ENCODE measurements at places on chromosomes 1 and 21. TPM values are rescaled to one million over a fixed set of nuclear protein-coding genes. Genes with fewer than 3 reads are reported as not detected.

- no peak for DNase-seq
These were observed 119.1 kb upstream of the ADAR start for GRCh38 chr1:154726896-154727753.

GRCh38 chr1:217431395-217431794, 199.5 kb downstream of the GPATCH2 start:
- DNase-seq, result no peak

DNA sequence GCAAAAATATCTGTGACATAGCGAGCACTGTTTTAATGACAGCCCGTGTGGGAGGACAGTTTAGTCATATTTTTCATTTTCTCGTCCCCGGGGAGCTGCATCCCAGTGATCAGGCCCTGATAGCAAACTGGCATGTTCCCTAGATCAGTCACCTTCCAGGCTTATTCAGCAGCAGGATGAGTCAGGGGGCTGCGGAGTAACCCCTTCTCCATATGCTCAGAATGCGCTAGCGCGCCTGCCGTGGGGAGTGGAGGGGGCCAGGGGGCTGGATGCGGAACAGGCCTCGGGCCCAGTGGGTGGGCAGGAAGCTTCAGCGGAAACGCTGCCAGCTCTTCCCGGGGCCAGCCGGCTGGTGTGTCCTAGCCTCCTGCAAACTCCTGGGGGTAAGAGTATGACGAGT, 94.0 kb downstream of the KCND3 start:
- peak; percentile 27 for DNase-seq

Gene CLIC4
- 1,380 TPM for polyA plus RNA-seq

GRCh38 chr1:11279630-11280029, 6.6 kb downstream of the UBIAD1 start:
- no peak for DNase-seq

Gene SLAMF8
- not detected for polyA plus RNA-seq

GRCh38 chr1:178341261-178341956, 155.4 kb downstream of the CLEC20A start:
- peak; percentile 96 for DNase-seq

Gene HHIPL2
- 0.71 TPM for polyA plus RNA-seq

GRCh38 chr1:75727571-75727970, 3.1 kb downstream of the ACADM start:
- DNase-seq, result peak; percentile 32

DNA sequence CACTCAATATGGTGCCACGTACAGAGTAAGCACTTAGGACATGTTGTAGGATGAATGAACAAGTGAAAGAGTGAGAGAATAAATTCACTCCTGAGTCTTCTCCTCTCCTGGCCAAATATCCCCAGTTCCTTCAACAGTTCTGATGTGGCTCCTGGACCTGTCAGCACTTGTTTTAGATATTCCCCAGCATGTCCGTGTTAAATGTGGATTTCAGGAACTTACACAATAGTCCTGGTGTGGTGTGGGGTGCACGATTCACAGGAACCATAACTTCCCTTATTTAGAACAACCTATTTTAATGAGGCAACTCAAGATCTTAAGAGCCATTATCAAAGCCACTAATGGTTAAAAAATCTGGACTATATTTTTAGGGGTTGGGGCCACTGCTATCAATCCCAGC, 39.0 kb upstream of the MYSM1 start:
- DNase-seq, result no peak

- DNase-seq, result no peak
These were observed 42.4 kb downstream of the UCHL5 start for GRCh38 chr1:193016788-193017187.

Gene PCNT
- 21.8 TPM for polyA plus RNA-seq

DNA sequence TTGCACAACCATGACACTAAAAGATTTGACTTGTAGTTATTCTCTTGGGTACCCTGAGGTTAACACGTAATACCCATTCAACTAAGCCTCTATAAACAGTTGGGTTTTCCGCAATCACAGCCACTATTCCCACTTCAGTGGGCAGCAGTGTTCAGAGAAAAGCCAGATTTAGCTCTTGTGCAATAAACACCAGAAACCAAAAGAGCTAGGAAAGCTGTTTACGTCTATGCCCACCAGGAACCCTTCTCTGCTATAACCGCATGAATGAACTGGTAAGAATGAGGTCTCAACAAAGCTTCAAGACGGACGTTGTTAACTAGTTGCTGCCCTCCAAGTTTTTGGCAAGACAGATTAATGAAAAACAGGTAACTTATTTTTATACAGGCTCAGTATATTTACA, 101.3 kb downstream of the SLC45A1 start:
- peak; percentile 44 for DNase-seq

Gene CLK2
- 10.2 TPM for polyA plus RNA-seq

Gene TRIM46
- 1.6 TPM for polyA plus RNA-seq

DNA sequence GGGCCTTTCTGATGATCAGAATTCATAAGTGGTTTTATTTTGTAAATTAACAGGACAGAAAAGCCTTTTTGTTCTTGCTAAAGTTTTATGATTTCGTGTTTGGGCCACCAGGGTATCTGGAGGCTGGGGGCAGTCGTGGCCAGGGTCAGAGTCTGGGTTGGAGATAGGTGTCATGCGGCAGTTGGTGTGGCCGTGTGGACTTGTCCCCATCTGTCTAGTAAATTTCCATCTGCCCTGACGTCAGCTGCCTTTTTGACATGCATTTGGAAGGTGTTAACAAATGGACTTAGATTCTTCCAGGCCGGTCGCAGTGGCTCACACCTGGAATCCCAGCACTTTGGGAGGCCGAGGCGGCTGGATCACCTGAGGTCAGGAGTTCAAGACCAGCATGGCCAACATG, 56.8 kb downstream of the SKI start:
- no peak for DNase-seq

GRCh38 chr1:89298461-89298860, 25.8 kb upstream of the GBP5 start:
- peak; percentile 8 for DNase-seq

DNA sequence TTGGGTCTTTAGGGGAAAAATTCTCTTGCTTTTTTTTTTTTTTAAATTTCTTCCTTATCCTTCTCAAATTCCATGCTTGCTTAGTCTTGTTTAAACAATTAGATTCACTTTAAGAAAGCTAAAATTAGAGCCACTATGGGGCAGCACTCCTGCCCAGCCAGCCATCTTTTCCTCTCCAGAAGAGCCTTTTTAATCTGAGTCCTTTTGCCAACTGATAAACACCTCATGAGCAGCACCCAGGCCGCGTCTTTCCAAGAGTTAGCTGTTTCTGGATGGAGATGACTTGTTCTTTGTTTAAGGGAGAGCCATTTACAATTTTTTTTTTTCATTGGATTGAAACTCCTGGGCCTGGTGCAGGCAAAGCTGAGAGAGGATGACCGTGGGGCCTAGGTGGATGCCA, 53.3 kb upstream of the TSPAN2 start:
- no peak for DNase-seq

DNA sequence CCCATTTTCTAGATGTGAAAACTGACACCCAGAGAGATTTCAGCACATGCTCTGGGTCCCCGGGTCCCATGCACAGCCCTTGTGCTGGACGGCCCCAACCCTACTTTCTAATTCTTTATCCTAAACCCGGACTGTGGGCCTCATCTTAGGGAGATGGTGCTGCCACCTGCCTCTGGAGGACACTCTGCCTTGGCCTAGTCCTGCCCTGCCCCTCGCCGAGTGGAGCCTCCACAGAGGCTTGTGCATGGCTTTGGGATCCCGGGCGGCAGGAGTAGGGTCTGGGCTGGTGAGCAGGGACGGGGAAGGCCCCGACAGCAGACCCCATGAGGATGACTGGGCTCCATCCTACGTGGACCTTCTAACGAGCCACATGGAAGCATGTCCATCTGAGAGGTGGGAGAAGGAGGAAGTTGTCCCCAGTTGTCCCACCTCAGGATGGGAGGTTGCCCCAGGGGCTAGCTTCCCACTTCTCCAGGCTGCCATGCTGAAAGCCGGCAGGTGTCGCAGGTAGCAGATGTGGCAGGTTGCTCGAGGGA, 12.4 kb downstream of the MX2 start:
- DNase-seq, result no peak

GRCh38 chr1:186905561-186905960, 76.8 kb downstream of the PLA2G4A start:
- no peak for DNase-seq

DNA sequence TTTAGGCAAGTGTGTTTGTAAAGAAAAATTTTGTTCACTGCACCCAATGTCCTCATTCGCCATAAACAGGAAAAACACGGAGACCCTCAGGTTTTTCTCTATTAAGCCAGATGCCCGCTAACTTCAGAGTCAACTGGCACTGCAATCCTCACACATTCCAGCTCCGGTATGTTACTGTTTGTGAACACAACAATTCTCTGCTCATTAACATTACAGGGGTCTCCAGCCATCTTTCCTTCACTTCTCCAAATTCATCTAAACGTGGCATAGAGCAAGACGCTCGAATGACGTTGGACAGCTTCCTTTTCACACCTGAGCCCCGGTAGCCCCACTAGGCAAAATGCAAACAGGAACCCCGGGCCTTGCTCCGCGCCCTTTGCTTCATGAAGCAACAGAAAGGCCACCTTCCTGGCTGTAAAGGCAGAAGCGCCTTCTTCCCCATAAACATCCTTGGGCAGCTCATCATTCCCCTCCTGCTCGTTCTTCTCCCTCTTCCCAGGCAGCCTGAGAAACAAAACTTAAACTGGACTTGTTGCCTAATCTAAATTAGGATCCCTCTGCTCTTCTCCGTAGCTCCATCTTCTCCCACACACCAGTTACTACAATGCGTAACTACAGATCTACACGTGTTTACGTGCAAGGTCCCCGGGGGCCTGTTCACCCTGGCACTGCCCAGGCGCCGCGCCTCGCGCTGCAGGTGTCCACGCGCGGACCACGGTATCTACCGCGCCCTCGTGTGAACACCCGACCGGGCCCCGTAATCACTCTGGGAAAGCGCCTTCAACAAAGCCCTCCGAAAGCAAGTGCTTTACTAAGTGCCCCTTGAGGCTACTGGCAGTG, 1.2 kb downstream of the LBR start:
- peak; percentile 64 for DNase-seq

GRCh38 chr1:24901791-24902470, 28.1 kb downstream of the RUNX3 start:
- DNase-seq, result no peak

GRCh38 chr1:228664399-228664914, 70.8 kb upstream of the RHOU start:
- peak; percentile 71 for DNase-seq

DNA sequence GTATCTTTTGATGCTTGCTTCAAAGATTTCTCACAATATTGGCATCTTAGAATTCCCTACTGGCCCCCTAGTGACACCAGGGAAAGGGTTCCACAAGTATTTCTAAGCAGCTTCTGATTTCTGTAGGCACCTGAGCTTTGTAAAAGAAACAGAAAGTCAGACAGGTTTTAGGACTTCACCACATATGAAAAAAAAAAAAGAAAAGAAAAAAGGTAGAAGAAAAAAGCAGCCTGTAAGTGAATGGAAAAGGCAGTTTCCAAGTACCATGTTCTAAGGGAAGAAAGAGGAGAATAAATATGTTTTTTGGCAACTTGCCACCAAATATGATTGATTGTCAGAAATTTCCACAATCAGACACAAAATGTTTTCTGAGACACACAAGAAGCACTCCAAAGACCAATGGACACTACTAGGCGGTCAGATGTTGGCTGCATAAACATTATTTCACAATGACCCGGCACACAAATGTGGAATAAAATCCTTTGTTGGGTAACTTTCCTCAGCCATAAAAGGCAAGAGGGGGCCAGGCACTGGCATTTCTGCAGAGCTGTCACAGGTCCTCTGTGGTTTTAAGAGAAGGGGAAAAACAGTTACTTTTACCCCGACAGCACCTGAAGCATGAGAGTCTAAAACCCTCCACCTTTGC, 12.7 kb upstream of the CPLANE2 start:
- peak; percentile 81 for DNase-seq

DNA sequence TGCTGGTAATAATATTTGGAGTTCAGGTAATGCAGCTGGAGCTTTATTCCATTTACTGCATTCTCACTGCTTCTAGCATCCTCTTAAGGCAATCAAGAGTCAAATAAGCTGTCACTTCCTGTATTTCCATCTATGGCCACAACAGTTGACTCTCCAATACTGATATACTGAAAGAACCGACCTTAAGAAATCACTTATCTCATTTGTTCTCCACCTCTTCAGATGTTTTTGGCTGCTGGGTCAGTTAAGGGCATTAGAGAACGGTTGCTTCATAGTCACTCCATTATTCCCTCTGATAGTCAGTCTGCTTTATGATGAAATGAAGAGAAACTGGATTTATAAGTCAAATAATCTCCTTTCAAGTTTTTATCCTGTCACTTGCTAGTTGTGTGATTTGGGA, 14.2 kb upstream of the RGS4 start:
- no peak for DNase-seq

- DNase-seq, result peak; percentile 80
These were observed 135.0 kb downstream of the PTPN14 start for GRCh38 chr1:214416417-214416816.

Gene AQP10
- not detected for polyA plus RNA-seq

GRCh38 chr1:195664628-195665027, 943.6 kb downstream of the KCNT2 start:
- DNase-seq, result peak; percentile 40

DNA sequence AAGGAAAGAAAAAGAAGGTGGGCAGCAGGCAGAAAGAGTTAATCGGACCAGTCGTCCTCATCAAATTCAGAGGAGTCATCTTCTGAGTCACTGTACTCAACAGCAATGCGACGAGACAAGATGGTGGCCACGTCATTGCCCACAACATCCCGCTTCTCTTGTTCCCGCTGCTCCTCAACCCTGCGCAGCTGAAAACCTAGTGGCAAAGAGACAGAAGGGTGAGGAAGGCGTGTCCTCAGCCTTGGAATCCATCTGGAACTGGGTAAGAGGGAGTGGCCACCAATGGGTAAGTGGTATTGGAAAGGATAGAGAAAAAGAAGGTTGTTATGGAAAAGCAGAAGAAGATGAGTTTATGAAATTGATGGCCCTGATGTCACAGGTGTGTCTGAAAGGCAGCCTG, 15.7 kb downstream of the GPR3 start:
- DNase-seq, result no peak

DNA sequence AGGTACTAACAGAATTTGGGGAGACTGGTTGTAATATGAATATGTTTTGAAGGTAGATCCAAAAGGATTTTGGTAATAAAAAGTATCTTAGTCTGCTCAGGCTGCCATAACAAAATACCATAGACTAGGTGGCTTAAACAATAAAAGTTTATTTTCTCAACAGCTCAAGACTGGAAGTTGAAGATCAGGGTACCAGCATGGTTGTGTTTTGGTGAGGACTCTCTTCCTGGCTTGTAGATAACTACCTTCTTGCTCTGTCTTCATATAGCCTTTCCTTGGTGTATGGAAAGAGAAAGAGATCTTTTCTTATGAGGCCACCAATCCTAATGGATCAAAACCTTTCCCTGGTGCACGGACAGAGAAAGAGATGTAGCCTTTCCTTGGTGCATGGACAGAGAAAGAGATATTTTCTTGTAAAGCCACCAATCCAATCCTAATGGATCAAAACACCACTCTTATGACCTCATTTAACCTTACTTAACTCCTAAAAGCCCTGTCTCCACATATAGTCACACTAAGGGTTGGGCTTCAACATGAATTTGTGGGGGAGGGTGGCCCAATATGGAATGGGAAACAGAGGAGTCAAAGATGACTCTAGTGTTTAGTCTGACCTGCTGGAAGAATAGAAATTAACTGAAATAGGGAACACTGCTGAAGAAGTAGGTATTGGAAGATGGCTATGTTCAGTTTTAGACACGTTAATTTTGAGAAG, 5.4 kb upstream of the TSNAX start:
- DNase-seq, result no peak

GRCh38 chr1:228180959-228181644, 15.5 kb downstream of the IBA57 start:
- no peak for DNase-seq

Gene ETV3L
- not detected for polyA plus RNA-seq

Gene UBXN10
- not detected for polyA plus RNA-seq

Gene CD164L2
- polyA plus RNA-seq, result not detected
